ENCODE measurements at places on chromosomes 7 and 10.

- DNase-seq, result no peak
Observed at GRCh38 chr7:79652619-79653018, 199.2 kb upstream of the MAGI2 start.

DNA sequence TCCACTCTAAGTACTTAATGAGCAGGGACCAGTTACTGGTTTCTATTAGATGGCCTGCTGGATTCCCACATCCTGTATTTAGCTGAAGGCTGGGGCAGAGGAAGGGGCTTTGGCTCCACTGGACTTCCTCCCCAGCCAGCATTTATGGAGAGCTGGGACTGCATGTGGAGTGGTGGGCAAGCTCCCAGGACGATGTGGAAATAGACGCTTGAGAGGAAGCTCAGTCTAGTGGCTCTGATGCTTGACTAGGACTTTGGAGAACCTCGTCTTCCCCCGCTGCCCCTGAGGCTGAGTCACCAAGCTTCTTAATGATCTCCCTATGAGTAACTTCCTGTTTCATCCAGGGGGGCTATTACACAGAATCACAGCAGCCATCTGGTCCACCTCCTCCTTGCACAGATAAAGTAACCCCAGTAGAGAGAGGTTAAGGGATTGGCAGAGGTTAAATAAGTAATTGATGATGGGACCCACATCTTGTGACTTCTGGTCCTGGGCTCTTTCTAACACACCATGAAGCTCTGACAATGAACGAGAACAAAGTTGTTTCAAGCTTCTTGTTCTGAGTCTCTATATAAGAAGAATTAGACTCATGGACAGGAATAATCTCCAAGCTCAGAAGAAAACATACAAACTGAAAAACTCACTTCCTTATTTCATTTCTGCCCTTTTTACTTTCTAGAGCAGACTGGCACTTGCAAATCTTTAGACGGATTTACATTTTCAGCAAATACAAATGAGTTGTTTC is 126.2 kb downstream of the PRPF18 start:
- DNase-seq, result no peak

DNA sequence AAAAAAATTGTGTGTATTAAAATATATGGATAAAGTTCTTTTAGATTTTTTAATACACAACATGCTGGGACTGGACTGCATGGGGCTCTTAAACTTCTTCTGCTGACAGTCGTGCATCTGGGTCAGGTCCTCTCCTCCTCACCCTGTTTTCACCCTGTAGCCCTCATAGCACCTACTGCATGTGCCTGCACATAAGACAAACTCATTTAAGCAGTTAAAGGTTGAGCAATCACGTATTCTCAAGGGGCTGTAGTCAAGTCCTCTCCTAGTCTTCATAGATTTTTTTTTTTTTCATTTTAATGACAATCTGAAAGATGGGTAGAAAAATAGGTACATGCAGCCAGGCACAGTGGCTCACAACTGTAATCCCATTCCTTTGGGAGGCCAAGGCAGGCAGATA is 23.6 kb upstream of the PDCD4 start:
- DNase-seq, result no peak

GRCh38 chr7:44391746-44392617 is 66.6 kb upstream of the CAMK2B start:
- no peak for DNase-seq

GRCh38 chr10:5662708-5663579 is 3.5 kb downstream of the ASB13 start:
- no peak for DNase-seq
